Erythroblast (primary cell): ENCODE measurements at places on chromosomes 13 and 19.
A peak's percentile ranks its signal among the peaks of the same experiment; 100 is the strongest.

- no peak for DNase-seq
These were observed 69.9 kb downstream of the TBC1D4 start for GRCh38 chr13:75411924-75412537.

GRCh38 chr13:74778946-74779345 lies 644.7 kb upstream of the KLF12 start:
- DNase-seq, result no peak

GRCh38 chr13:55788548-55788947 lies 1352.2 kb upstream of the PRR20A start:
- no peak for DNase-seq

- peak; percentile 63 for DNase-seq
These were observed 1.5 kb downstream of the ILF3 start for GRCh38 chr19:10655457-10656312.

DNA sequence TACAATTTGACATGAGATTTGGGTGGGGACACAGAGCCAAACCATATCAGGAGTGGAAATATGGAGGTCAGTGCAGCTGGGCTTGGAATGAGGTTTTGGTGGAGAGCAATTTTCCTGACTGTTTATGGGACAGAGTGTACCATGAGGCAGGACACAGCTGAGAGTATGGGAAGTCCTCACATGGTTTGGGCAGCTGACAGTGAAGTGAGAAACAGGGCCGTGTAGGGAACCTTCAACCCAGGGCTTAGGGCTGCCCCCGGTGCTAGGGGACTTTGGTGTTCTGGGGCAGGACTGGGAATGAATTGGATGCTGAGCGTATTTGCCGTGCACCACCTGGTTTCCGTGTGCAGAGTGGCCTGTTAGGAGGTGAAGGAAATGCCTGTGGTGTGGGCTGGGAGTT lies 6.1 kb downstream of the ZNF548 start:
- DNase-seq, result no peak

GRCh38 chr19:4083677-4084546 lies 17.2 kb upstream of the ZBTB7A start:
- no peak for DNase-seq

DNA sequence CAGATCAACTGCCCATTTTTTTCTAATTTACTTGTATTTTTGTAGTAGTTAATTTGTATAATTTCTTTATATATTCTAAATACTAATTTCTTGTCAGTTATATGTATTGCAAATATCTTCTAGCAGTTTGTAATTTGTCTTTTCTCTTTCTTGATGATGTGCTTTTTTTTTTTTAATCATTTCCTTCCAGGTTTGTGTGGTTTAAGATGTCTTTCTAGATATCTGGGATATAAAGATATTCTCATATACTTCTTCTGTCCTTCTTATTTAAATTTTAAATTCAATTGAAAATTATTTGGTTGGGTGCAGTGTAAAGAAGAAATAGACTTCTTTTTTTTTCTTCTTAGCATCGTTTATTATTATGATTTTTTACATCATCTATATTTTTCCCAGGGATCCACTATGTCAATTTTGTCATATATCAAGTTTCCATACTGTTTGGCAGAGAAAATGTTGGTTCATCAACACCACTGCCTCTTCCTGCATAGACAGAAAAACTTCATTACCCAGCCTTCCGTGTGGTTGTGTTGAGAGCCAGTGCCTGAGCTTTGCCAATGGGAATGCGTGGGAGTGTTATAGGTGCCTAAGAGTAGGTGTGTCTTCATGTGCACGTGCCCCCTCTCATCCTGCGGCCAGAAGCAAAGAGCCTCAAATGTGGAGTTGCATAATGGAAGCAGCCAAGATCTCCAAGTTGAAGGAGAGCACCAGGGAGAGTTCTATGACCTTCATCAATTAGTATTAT lies 15.8 kb downstream of the CPB2 start:
- DNase-seq, result no peak

DNA sequence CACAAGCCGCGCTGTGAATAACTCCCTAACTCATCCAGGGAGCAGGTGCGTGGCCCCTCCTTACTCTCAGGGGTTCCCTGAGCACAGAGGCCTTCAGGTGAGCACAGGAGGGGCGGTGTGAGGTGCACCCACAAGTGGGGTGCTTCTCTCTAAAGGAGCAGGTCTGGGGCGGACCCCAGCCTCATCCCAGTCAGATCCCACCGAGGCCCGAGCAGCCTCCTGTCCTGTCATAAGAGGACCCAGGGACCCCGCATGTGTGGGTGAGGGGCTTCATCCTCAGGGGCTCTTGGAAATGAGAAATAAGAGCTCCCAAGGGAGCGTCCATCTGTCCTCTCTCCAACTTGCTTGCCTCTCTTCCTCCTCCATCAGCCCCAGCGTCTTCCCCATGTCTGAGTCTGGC lies 3.0 kb upstream of the LILRA5 start:
- DNase-seq, result no peak

GRCh38 chr13:99626461-99627082 lies 125.3 kb downstream of the TM9SF2 start:
- DNase-seq, result no peak

DNA sequence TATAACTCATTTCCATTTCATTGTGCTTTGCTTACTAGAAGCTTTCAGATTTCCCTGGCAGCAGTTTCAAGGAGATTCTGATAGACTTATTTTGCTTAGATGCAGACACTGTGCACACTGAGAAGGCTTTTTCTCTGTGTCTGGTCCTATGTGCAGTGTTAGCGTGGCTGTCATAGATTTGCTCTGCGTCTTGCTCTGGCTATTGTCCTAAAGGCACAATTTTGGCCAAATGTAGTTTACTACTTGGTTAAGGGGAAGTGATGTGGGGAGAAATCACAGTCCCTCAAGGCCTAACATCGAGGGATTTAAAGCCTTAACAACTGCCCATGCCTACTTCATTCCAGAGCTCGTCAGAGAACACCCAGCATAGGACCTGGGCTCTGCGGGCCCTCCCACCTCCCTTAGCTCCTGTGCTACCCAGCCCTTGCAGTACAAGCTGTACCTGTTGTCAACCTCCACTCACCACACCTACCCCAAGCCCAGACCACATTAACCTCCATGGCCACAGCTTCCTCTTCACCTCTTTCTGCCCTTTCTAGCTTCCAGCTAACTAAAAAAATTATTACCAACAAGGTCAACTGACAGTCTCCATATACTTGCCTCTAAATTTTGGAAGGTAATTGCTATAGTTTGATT lies 38.9 kb upstream of the KATNAL1 start:
- DNase-seq, result no peak

DNA sequence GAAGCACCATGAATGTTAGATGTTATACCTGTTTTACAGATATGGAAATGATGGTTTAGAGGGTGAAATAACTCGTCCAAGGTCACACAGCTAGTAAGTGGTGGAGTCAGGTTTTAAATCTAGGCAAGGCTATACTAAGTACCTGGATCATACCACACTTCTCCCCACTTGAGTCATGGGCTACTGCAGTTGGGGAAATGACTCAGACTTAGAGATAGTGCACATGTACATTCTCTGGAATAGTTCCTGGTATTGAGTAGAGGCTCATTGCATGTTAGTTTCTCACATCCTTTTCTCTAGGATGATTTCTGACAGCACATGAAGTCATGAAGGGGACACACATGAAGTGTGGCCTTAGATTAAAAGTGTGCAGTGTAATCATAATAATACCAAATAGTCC lies 76.2 kb upstream of the TNFSF11 start:
- no peak for DNase-seq

DNA sequence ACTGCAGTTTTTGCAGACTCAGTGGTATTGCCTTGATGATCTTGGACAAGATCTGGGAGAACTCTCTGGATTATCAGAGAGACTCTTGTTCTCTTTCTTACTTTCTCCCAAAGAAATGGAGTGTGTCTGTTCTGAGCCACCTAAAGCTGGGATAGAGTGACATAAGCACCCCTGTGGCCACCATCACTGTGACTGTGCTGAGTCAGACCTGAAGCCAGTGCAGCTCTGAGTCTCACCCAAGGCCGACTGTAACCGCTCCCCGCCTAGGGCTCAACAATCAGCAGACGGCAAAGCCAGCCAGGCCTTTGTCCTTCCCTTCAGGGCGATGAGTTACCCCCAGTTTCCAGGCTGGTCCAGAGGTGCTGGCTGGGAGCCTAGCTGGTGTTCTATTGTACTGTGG lies 795.6 kb downstream of the UQCRFS1 start:
- DNase-seq, result no peak

DNA sequence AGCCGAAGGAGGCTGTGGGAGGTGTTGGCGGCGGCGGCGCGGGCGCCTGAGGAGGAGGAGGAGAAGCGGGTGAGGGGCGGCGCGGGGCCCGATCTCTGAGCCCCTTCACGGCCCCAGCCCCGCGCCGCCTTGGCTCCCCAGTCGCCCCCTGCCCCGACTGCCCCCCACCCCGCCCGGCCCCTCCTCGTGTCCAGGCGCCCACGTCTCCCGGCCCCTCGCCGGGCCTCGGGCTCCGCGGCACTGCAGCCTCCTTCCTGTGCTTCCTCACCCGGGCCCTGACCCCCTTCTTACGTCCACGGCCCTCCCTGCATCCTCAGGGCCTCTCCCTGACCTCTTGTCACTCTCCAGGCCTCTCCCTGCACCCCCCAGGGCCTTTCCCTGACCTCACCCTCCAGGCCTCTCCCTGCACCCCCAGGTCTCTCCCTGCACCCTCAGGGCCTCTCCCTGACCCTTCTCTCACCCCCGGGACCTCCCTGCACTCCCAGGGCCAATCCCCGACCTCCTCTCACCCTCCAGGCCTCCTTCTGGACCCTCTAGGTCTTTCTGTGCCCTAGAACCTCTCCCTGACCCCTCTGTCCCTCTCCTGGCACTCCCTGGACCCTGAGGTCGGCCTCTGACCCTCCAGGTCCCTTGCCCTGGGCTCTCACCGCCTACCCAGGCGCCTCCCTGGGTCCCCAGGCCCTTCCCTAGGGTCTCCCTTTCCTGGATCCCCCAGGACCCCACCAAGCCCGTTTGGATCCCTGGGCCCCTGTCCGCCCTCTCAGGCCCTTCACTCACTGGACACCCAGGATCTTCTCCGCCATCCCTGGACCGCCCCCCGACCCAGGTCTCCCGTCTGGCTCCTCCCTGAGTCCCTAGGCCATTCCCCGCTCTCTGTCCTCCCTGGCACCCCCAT lies 460 bp downstream of the KMT5C start:
- DNase-seq, result peak; percentile 77

- DNase-seq, result no peak
These were observed 32.3 kb upstream of the MATK start for GRCh38 chr19:3818466-3818865.

- no peak for DNase-seq
These were observed 63.7 kb upstream of the TMTC4 start for GRCh38 chr13:100738176-100738855.

GRCh38 chr13:32647926-32648325 lies 61.7 kb downstream of the PDS5B start:
- DNase-seq, result no peak

DNA sequence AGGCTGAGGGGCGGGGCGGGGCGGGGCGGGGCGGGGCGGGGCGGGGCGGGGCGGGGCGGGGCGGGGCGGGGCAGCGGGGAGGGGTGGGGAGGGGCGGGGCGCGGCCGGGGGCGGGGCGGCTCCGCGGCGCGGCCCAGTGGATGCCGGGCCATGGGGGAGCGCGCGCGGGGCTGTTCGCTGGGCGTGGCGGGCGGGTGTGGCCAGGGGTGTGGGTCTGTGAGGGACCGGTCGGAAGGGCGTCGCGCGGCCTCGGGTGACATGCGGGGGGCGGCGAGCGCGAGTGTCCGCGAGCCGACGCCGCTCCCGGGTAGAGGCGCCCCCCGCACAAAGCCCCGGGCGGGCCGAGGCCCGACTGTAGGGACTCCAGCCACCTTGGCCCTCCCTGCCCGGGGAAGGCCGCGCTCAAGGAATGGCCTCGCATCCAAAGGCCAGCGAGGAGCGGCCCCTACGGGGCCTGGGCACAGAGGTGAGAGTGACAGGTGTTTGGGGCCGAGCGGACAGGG lies at the start of gene ZFP28:
Gene ZFP28, plus strand, starts transcription at position 188 of the 503 bp plus-strand sequence. Its CDS starts 71 bp downstream, at position 259.
- DNase-seq, result no peak

GRCh38 chr19:7385062-7385461 lies 36.3 kb downstream of the ARHGEF18 start:
- DNase-seq, result no peak

DNA sequence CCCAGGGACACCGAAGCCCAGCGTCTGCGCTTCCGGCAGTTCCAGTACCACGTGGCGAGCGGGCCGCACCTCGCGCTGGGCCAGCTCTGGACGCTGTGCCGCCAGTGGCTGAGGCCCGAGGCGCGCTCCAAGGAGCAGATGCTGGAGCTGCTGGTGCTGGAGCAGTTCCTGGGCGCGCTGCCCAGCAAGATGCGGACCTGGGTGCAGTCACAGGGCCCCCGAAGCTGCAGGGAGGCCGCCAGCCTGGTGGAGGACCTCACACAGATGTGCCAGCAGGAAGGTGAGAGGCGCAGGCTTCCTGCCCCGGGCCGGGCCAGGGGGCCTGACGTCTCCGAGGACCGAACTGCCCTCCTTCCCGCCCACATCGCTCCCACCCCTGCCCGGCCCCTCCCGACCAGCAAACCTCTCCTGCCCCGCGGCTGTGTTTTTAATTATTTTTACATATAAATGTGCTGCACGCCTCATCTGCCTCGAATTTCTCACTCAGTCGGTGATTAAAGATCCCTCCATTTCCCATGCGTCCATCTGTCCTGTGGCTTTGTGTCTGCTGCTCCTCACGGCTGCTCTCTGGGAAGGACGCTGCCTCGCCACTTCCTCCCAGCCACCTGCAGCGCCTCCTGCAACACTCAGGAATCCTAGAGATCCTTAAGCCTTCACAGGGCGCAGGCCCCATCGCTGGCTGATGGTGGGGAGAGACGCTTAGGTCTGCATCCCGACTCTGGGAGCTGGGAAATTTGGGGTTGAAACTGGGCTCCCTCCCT lies 4.3 kb downstream of the ZSCAN1 start:
- no peak for DNase-seq

DNA sequence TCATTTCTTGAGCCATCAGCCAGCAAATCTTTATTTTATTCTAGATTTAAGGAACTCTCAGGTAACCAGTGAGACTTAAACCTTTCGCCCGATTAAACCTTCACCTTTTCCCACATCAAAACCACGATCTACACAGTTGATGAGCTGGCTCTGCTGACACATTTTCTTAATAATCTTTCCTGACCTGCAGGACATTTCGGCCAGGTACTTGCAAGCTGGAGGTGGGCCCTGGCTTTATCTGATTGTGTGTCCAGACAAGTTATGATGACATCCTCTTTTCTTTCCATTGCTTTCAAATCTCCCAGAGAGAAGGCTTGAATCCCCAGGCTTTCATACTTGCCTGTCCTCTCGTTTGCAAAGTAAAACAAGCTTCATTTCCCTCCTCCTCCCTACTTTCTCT lies 144.2 kb downstream of the EFNB2 start:
- DNase-seq, result no peak

GRCh38 chr13:52067237-52067636 lies 42.7 kb downstream of the UTP14C start:
- DNase-seq, result peak; percentile 27

- DNase-seq, result peak; percentile 64
These were observed 16.5 kb upstream of the B3GNT3 start for GRCh38 chr19:17778251-17778967.
